CD4-positive, alpha-beta T cell treated with Interleukin-4 for 4 hours (primary cell): ENCODE measurements at places on chromosomes 12 and 14.

DNA sequence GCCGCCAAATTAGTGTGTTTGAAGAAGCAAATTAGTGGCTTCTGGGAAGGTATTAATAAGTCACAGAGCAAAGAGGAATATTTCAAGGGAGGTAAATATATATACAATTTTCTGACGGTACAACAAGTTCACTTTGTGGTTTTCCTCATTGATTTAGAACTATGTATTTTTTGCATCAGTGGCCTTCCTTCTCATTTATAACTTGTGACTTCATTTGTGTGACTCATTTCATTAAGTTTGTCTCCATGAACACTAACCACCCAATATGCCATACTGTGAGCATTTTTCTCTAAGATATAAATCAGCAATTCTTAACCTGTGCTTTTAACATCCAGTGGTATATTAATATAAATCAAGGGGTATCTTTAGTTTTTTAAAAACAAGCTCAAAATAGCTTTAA is 29.3 kb upstream of the ARHGAP5 start:
- no peak for DNase-seq

DNA sequence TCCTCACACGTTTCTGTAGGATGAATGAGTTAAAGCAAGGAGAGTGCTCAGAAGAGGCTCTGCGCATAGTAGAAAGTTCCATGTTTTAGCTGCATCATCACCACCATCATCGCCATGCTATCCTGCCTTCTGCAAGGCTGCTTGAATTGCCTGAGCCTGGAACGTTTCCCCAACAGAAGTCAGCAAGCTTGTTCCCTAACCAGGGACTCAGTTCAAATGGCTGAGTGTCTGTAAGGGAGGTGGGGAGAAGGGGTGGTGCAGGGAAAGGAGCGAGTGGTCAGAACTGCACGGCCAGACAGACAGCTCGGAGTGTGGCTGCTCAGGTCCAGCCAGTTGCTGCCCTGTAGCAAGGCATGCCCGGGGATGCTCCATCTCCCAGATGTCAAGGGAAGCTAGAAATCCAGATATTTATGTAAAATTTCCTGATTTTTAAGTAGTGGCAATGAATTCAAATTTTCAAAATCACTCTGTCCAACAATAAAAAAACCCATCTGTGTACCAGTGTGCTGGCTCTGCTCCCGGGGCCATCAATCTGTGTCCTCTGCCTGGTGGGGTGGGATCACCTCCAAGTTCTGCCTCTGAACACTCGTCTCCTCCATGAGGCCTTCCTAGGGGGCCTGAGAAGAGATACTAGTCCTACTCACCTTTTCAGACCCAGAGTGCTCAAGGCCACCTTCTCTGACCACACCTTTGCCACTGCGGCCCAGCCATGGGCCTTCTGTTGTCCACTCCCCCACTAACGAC is 162.7 kb downstream of the FOXN3 start:
- no peak for DNase-seq

DNA sequence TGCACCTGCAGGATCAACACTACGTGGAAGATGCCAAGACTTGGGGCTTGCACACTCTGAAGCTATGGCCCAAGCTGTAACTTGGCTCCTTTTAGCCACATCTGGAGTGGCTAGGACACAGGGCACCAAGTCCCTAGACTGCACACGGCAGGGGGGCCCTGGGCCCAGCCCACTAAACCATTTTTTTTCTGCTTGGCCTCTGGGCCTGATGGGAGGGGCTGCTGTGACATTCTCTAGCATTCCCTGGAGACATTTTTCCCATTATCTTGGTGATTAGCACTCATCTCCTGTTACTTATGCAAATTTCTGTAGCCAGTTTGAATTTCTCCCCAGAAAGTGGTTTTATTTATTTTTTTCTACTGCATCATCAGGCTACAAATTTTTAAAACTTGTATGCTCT is 1080.7 kb downstream of the LRFN5 start:
- DNase-seq, result no peak

- DNase-seq, result no peak
Observed at GRCh38 chr12:45828402-45828801, 98.9 kb downstream of the ARID2 start.

DNA sequence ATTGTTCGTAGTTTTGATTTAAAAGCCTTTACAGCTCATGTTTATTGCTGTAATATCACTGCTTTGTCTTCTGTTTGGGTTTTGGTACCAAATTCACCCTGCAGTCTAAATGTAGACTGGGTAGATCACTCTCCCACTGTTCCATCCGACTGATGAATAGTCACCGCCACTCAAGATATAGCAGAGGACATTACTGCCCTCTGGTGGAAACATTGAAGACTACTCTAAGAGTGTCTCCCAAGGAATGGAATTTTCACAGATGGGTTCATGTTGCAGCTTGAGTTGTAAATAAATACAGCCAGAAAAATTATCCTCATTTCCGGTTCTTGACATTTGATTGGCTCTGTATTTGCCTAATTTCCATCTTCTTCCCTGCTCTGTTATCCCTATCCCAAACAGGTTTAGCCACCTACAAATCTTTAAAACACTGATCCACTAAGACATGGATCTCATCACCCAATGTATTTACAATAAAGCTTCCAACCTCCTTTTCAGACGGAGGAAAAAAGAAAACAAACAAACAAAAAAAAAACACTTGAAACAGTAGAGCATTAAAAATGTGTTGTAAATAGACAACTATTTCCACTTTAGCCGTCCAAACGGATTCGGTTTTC is 198.3 kb upstream of the CPNE8 start:
- peak; percentile 55 for DNase-seq

- DNase-seq, result no peak
Observed at GRCh38 chr12:104496336-104496735, 39.6 kb downstream of the CHST11 start.

DNA sequence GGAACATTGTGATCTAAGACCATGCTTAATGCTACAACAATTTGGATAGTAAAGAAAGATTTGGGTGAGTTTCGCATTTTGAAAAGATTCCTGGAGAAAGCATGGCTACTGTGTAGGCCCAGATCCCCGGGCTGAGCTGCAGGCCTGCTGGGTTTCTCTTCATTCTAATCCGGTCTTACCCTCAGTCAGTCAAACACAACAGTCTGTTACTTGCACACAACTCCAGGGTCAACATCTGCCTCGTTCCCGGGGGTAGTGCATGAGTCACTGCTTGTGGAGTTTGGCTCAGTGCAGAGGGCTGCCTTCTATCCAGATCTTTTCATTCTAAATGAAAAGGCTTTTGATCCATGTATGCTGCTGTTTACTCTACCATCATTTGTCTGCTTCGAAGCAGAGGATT is 60.4 kb upstream of the SEL1L start:
- no peak for DNase-seq

- DNase-seq, result no peak
Observed at GRCh38 chr12:1773937-1774655, 46.3 kb upstream of the LRTM2 start.

GRCh38 chr12:6250343-6250742 is 50.1 kb downstream of the CD9 start:
- DNase-seq, result no peak

DNA sequence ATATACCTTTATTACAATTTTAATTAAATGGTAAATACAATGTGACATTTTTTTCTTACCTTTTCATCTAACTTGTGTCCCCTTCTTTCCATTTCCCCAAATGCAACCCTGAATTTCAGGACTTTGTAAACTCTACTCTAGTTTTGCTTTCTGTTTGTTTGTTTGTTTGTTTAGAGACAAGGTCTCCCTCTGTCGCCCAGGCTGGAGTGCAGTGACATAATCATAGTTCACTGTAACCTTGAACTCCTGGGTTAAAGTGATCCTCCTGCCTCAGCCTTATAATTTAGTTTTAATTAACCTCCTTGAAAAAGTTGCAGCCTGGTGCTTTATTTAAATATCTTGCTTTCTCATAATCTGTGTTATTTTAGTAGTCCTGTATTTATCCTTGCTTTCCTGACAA is 59.0 kb upstream of the MON2 start:
- no peak for DNase-seq

DNA sequence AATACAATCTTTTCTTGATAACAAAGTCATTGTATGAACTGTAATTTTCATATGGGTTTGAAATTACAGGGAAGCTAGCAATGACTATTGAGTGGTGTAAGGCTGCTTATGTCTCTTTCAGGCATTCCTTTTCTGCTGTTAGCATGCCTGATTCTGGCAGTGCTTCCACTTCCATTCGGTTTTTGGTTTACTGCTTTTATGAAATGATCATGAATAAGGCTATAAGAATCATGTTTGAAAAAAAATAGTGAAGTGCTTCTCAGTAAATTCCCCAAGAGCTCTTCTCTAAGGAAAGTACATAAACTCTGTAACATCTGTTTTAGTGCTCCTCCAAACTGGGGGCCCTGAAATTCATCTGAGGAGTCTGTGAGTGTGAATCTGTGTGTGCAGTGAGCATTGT is 434.0 kb upstream of the RGS6 start:
- DNase-seq, result no peak

- DNase-seq, result no peak
Observed at GRCh38 chr14:60485598-60486251, at the start of gene C14orf39. Gene C14orf39 (minus strand): TSS chr14:60486063. CDS start chr14:60485078, 985 bp downstream.

- no peak for DNase-seq
Observed at GRCh38 chr14:97485201-97485600, 688.0 kb downstream of the VRK1 start.

DNA sequence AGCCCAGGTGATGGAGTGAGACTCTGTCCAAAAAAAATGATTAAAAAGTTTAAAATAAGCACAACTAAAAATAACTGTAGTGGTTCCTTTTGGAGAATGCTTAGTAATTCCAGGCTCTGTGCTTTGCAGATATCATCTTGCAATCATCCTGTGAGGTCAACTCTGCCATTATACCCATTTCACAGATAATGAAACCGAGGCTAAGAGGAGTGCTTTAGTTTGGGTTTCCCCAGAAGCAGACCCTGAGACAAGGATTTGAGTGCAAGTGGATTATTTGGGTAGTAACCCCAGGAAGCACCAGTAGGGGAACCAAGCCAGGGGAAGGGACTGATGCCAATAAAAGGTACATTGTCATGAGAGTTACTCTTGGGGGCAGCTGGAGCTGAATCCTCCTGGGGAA is 44.7 kb downstream of the RIN3 start:
- DNase-seq, result no peak

- peak; percentile 4 for DNase-seq
Observed at GRCh38 chr12:116818341-116818856, 62.8 kb downstream of the HRK start.

DNA sequence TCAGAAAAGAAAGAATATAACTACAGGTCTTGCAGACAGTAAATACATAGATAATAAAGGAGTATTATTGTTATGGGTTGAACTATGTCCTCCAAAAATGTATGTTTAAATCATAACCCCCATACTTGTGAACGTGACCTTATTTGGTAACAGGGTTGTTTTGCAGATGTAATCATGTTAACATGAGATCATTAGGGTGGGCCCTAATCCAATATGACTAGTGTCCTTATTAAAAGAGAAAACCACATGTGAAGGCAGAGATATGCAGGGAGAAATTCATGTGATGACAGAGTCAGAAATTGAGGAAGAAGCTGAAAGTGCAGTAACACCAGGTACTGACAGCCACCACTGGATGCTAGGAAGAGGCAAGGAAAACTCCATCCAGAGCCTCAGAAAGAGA is 29.0 kb downstream of the MAGOHB start:
- no peak for DNase-seq

DNA sequence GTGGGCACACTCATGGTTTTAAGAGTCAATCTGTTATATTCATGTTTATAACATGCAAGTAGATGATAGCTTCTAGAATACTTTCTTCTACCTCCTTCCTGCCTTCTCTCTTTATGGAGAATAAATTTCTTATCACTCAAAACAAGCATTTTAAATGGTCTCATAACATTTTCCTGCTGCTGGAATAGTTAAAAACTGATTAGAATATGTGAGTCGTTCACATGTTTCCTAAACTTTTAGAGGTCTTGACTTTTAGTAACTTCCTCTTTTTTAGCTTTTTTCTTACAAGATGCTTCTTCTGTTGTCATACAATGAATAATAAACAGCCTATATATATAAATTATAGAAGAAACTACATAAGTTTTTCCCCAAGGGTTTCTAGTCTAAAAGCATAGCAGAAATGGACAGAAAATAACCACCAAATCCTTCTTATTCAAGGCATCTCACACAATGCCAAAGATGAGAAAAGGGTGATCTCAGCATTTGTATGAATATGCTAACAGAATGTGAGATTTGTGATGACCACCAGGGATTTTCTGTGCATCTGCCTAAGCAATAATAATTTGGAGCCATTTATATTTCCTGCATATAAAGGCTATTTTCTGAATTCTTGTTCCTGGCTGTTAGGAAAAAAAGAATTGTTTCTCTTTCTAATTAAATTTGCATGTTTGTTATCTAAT is 127.8 kb downstream of the DAAM1 start:
- DNase-seq, result no peak

DNA sequence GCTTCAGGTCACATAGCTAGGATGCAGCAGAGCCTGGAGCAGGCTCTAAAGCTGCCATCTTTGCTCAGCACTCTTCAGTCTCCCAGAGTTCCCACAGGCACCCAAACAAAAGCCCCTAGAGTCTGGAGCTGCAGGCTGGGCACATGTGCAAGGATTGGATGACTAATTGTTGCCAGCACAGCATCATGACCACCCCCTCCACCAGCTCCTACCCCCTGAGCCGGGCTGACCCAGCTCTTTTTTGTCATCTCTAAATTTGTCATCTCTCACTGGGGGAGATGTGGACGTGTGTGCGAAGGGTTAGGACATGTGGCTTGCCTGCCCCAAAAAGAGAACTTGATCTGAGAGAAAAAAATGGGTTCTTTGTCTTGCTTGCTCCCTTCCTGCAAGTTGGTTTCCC is 4.3 kb upstream of the MMP19 start:
- DNase-seq, result no peak
